ENCODE measurements at places on chromosomes 1 and 21.

DNA sequence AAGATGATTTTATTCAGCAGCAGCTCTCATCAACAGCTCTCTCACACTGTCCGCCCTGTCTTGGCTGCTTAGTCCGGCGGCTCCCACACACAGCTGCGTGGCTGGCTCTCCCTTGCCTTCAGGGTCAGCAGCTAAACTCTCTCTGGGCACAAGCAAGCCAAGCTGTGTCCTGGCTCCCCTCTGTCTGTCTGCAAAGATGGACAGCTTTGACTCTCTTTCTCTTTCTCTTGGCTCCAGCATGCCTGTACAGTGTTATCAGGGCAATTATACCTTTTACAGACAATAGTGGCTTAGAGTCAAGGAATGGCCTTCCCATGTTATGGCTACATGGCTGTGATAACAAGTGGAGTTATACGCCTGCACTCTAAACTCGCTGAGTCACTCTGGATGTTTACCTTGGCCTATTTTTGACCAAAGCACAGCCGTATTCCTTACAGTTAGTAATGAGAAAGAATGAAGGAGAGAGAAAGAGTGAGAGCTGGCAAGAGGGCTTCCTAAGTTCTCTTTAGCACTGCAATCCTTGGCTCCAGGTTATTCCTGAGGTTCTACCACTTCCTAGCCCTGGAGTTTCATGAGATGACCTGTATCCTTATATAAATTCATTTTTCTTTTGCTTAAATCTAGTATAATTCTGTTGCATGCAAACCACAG is 59.9 kb upstream of the ZSWIM5 start:
- DNase-seq: no peak

DNA sequence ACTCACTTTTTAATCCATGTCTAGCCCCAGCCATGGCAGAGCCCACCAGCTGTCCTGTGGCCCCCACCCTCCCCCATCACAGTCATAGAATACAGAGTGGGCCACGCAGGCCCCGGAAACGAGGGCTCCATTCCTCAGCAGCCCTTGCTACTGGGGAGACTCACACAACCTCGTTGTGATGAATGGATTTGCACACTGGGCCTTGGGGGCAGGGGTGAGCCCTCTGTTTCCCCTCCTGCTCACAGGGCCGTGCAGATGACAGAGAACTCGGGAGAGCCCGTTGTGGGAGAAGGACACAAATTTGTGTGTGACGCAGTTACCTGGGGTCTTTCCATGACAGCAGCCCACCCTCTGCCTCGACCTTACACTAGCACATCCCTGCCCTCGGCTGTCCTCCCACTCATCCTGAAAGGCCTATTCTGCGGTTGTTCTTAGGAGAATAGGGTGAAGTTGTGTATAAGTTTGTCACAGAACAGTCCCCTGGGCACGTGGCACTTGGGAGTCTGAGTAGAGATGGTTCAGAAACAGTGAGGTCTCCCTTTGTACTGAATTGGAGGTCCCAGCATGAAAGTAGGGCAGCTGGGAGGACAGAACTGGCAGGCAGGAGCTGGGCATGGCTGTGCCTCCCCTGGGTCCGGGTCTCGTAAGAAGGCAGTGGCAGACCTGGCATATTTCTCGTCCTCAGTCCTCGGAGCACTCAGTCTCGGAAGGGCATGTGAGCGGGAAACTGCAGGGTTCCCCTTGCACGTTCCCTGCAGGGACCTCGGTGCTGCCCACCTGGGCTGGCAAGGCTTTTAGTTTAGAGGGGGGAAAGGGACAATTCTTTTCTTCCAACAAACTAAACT is 6.8 kb downstream of the AGT start:
- no peak for DNase-seq

DNA sequence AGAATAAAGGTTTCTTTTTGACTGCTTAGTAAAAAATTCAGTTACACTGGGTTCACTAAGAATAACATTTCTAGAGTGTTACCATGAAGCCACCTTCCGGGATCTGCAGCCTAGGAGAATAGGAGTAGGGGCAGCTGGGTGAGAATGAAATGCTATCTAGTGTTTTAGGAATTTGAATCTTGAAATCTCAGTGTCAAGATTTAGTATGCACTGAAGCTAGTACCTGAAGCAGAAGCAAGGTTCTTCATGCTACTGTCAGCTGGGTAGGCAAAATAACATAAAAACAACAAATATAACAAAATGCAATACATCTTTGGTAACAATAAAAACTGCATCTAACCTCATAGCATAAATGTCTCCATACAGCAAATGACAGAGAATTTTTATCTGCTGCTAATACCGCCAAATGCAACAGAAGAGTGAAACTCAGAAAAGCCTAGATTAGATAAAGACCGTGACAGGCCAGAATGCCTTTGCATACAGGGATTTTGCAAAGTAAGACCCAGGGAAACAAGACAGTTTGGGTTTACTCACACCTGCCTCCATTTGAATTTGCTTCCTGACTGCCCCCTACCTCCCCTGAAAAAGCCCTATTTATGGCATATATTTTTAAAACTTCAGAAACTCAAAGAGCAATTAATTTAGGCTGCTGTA is 58.2 kb downstream of the GADD45A start:
- DNase-seq: no peak

DNA sequence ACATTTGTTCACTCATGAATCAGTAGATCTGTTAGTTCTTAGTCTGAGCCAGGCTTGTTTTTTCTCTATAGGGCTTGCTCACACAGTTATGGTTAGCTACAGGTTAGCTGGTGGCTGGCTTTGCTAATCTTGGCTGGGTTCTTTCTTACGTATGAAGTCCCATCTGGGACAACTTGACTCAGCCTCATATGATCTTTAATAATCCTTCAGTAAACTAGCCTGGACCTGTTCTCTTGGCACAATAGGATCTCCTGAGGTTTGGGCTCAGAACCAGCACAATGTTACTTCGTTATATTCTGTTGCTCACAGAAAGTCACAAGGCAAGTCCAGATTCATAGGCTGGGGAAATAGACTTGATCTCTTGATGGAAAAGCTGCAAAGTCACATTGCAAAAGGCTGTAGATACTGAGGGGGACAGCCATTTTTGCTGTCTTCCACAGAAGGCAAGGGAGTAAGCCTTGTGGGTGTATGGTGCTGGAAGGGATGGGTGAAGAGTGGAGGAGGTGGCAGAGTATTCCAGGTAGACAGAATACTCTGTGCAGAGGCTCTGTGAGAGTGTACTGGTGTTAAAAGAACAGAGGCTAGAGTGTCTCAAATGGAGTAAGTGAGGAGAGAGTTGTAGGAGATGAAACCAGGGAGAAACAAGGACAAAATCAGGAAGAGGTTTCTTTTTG is 24.4 kb downstream of the EFCAB7 start:
- no peak for DNase-seq

GRCh38 chr21:41368735-41369104 is 6.9 kb downstream of the MX2 start:
- DNase-seq: no peak

- no peak for DNase-seq
Observed at GRCh38 chr1:222242492-222242891, 305.4 kb downstream of the HHIPL2 start.

- peak; percentile 8 for DNase-seq
Observed at GRCh38 chr21:41365377-41366107, 3.7 kb downstream of the MX2 start.

DNA sequence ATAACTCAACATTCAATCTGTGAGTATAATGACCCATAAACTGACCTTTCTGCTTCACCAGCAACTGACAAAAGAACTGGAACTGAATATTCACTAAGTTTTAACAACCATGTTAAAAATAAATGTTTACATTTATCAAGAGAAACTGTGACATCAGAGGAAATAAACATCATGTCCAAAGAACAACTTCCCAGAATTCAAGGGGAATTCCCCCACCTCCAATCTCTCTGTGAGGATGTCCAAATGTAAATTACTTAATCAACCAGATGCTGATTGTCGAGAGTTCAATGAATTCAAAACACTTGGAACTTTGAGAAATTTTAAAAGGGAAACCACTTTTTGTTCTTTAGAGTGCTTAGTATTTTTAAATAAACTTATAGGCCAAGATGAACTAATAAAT is 365.6 kb upstream of the ADGRL2 start:
- DNase-seq: no peak

- no peak for DNase-seq
Observed at GRCh38 chr1:90919900-90920299, 101.9 kb downstream of the ZNF644 start.

DNA sequence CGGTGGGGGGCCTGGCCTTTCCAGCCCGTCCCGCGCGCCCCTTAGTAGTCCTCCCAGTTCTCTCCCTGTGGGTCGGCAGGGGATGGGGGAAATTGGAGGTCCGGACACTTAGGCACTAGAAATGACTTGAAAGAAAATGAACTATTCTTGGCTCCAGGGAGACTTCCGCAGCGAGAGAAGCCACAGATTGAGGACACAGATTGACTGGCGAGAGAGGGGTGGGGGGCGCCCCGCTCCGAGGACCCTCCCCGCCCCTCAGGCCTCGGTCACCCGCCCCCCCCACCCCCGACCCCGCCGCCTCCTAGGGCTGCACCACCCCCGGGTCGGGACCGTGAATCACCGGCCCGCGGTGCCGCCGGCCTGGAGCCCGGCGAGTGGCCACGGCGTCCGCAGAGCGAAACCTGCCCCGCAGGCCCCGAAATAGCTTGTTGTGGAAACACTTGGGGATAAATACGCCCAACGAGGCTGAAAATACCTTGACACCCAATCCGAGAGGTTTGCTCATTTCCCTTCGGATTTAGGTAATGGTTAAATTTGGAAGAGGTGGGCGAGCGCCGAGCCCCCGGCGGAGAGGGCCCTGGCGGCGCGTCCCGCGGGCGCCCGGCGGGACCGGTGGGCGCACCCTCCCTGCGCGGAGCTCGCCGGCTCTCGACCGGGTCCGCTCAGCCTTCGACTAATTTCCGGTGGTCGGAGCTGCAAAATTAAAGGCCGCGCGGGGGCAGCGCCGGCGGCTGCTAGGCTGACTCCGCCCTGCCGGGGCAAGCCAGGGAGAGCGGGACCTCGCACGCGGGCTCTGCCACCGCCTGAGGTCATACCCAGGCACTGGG is at the start of gene GFI1:
Gene GFI1 (minus strand): TSS at position 675 of the 827 bp plus-strand sequence. CDS start 3,438 bp downstream, outside the sequence.
- DNase-seq: peak; percentile 89

DNA sequence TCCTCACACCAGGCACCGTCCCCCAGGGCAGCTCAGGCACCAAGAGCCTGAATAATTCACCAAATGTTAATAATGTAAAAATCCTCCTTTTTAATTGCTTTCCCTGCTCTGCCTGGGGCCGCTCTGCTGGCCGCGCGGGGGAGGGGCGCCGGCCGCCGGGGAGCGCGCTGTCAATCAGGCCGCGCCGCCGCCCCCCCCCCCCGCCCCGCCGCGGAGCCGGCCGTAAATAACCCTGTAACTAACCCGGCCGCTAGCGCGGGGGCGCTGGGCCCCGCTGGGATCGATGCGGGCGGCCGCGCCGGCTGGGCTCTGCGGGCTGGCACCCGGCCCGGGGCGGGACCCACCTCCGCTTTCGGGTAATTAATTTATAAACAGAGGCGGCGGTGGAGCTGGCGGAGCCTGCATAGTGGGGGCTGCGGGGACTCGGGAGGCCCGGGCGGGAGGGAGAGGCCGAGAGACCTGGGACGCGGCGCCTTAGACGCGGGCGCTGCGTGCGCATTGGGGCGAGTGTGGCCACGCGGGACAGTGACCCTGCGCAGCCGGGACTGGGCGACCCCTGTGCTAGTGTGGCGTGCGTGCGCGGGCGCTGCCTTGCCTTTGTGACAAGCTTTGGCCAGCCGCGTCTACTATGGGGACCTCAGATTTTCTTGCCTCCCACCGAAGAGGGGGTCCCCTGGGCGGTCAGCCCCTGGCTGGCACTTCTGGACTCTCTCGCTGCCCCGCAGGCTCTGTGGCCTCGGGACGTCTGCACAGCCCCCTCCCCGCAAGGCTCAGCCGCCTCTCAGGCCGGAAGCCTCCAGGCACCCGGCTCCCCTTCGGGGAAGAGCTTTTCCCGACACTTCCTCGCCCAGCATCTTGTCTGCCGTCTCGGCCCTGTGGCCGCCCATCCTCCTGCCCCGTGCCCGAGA is 16.6 kb downstream of the SAMD11 start:
- peak; percentile 82 for DNase-seq

DNA sequence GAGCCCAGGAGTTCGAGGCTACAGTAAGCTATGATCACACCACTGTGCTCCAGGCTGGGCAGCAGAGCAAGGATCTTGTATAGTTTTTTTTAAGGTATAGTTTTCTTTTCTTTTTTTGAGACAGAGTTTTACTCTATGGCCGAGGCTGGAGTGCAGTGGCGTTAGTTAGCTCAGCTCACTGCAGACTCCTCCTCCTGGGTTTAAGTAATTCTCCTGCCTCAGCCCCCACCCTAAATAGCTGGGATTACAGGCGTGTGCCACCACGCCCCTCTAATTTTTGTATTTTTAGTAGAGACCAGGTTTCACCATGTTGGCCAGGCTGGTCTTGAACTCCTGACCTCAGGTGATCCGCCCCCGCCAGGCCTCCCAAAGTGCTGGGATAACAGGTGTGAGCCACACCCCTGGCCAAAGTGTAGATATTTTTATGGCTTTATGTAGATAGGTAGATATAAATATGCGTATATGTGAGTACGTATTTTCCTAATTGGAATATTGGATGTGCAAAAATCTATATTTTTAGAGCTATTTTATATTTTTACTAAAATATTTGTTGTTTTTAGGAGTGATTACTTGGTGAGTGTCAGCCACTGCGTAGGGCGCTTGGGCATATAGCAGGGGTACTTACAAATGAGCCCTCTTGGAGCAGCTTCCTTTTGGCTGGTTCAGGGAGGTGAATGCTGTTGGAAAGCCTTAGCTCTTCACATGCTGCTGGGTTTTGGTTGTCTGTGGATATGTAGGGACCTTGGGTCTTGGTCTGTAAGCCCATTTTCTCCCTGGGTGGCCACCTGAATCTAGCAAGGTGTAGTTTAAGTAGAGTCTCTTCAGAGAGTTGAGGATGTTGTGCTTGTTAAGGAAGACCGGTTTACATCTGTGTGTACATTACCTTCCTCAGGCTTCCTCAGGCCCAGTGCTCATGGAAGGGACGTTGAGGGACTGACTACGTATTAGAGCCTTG is 9.5 kb downstream of the KDM4A start:
- peak; percentile 63 for DNase-seq

- DNase-seq: no peak
Observed at GRCh38 chr1:205073511-205073910, 10.7 kb downstream of the TMEM81 start.

- peak; percentile 37 for DNase-seq
Observed at GRCh38 chr1:93576746-93577145, 104.9 kb downstream of the BCAR3 start.

DNA sequence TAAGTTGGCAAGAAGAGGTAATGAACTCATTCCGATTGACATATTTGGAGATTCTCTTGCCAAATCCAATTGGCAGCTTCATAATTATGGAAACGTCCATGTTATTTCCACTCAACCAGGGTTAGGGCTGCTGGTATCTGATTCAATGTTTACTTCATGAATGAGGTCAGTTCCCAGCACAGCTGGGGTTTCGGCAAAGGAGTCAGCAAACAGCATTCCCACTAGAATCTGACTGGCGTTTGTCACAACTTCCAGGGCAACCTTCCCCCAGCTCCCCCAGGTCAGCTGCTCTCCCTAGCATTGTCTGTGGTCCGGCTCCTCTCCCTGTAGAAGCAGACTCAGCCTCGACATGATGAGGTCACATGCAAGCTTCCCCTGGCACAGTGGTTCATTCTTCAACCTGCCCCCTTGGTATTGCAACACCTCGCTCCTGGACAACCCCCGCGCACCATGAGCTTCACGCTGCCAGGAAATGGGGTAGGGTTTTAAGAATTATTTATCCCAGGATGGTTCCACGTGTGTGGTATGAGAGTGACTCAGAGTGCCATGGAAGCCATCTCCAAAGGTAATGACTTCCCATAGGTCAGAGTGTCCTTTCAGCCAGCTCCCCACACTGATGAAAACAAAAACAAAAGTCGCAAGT is 100.7 kb upstream of the SLC25A33 start:
- DNase-seq: peak; percentile 68

- DNase-seq: peak; percentile 94
Observed at GRCh38 chr1:204398197-204399125, 13.2 kb downstream of the PPP1R15B start.

- no peak for DNase-seq
Observed at GRCh38 chr1:71882637-71883036, 399.7 kb downstream of the NEGR1 start.
